ENCODE measurements at places on chromosomes 3 and 15.

- no peak for DNase-seq
Measured at GRCh38 chr15:45287390-45287956, 35.4 kb downstream of the SLC28A2 start.

GRCh38 chr3:58188921-58189451 lies 21.8 kb downstream of the DNASE1L3 start:
- no peak for DNase-seq

DNA sequence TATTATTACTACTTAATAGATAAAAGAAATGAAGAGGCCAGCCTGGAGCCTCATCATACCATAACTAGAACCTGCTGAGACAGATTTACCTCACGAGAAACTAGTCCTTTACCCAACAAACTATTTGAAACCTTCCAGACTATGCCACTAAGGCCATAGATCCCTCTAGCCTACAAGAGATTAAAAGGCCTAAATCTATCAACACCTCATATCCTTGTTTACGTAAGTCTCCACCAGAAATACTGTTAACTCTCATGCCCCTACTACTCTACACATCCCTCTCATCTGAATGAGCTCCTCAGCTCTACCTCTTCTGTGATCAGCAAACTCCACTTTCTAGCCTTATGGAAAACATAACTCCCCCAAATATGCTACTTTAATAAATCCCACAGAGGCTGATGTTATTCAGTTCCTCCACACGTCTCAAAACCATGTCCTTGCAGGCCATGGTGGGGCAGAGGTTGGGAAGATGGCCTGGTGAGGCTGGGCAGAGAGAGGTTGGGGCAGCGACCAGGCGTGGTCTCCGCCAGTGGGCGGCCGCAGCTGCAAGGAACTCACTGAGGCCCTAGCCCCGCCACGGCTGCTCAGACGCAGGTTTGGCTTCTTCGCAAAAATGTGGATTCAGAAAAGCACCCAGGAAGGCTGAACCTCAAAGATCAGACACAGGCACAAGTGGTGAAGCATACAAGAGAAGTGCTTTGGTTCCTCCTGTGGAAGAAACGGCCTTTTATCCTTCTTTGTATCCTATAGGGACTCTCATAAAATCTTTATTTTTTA lies 65.8 kb downstream of the GSK3B start:
- no peak for DNase-seq

- DNase-seq, result no peak
Measured at GRCh38 chr3:16860234-16860633, 24.5 kb upstream of the PLCL2 start.

GRCh38 chr3:126758882-126759281 lies 54.8 kb downstream of the CHCHD6 start:
- DNase-seq, result no peak

GRCh38 chr3:160286231-160286630 lies 61.0 kb downstream of the C3orf80 start:
- DNase-seq, result no peak

GRCh38 chr3:32100465-32100864 lies 6.0 kb upstream of the GPD1L start:
- no peak for DNase-seq

- peak; percentile 16 for DNase-seq
Measured at GRCh38 chr15:25710184-25710583, 152.9 kb downstream of the ATP10A start.

- no peak for DNase-seq
Measured at GRCh38 chr3:197376020-197376419, 77.6 kb upstream of the DLG1 start.

DNA sequence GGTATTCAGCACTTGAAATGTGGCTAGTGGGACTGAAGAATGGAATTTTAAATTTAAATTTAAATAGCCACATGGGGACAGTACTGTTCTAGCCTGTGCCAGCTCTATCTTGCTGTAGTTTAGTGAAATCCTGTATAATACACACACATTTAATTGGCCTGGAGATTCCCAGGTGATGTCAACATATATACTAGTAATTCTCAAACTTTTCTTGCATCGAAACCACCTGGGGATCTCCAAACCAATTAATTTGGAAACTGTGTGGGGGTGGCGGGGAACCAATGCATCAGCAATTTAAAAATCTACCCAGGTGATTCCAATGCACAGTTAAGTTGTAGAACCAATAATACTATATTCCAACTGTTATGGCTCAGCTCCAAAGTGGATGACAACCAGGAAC lies 228.9 kb upstream of the MRPL3 start:
- no peak for DNase-seq

DNA sequence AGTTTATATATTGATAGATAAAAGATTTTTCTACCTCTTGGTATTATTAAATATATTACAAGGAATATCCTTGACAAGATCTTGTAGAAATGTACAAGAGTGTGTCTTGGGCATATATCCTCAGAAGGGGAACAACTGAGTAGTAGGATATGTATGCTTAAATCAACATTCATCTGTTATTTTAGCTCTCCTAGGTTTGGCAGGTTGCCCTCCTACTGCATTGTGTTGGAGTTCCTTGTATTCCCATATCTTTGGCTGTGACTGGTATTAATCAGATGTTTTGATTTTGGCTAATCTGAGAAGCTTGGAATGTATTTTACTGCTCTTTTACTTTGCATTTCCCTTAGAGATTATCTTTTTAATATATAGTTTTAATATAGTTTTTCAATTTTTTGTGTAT lies 4.6 kb downstream of the MYRIP start:
- DNase-seq, result no peak

GRCh38 chr15:100201376-100202280 lies 140.1 kb downstream of the ADAMTS17 start:
- peak; percentile 7 for DNase-seq

DNA sequence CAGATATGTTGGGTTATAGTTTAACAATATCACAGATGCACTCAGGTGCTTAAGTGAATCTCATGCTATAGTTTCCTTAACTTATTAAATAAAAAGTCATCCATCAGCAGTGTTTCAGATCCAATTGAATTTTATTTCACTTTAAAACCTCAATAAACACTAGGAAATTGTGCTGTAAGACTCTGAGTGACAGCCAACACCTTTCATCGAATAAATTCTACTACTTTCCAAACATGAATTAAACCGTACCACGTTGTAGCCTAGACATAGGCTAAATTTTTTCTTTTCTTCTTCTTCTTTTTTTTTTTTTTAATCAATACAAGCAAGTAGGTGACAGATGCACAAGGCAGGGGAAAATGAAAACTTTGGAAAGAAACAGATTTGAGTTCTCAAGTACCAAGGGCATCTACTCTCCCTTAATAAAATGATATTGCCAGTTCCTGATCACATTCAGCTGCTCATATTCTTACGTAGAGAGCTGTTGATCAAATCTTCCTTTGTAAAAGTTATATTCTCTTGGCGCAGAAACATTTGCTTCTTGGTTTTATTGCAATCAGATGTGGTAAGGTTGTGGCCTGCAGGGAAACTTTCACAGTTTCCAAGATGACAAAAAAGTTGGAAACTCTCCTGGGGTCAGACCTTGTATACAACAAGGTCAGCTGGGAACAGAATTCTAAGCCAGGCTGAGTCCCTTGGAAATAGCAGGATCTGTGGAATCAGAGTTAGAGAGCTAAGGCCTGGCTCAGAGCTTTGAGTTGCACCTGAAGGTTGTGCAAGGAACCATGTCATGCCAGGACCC lies 147.7 kb downstream of the CD47 start:
- no peak for DNase-seq

GRCh38 chr15:64987136-64987535 lies 2.6 kb downstream of the SPG21 start:
- DNase-seq, result no peak

DNA sequence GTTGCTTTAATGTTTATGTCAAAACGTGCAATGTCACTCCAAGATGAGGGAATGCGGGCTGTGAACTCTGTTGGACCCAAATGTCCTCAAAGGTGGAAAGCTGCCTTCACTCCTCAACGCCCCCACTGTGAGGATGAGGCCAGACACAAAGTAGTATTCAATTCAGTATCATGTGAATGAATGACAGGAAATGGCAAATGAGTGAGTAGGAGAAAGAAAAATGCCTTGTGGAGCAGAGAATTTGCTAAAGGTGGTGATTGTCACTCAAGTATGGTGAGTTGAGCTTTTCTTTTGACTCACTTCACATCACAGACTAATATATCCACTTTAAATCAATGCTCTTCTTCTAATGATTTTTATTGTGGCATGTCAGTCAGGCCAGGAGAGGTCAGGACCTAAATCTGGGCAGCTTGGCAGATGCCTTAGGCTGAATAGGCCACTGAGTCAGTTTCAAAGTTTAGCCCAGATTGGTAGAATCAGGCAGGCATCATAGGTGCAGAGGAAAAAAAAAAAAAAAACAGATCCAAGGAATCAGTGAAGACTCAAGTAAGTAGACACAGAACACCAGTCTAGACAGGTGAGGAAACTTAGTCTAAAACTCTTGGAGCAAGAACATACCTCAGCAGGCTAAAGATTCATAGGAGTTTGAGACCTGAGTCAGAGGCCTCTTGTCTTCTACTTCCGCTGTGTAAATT lies 71.0 kb upstream of the ZBED2 start:
- no peak for DNase-seq

GRCh38 chr15:78194568-78194925 lies 39.8 kb downstream of the ACSBG1 start:
- DNase-seq, result no peak

GRCh38 chr15:44566155-44566540 lies 29.2 kb downstream of the EIF3J start:
- no peak for DNase-seq

GRCh38 chr3:76997733-76998132 lies 42.2 kb upstream of the ROBO2 start:
- DNase-seq, result no peak

DNA sequence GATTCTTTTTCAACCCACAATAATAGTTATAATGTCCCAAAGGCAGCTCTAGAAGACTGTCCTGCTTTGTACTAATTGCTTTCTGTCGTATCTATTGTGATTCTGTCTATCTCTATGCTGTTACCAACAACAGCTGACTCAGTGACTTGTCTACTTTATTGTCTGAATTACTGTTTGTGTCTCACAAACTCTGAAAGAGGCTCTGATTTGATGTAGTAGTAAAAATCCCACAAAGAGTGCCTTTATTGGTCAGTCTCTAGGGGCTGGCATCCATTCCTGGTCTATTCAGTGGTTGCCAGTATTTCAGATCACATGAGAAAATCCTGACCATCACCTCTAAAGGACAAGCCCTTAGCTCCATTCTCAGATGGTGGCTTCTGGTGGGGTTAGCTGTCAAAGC lies 254.2 kb downstream of the NSUN3 start:
- DNase-seq, result no peak

DNA sequence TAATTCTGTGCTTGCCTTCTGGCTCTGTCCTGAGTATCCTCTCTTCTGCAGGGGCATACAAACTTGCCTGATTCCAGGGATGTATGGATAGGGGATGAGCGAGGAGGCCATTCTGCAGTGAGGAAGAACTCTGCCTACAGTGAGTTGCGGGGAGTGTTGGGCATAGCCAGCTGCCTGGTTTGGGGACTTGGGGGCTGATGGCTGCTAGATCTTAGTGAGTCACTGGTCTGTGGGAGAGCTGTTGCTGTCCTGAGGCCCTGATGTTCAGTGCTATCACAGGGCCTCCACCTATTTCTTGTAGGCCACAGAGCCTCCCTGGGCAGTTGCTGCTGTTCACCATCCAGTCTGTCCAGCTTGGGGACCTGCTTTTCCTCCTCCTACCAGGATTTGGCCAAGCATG lies 20.3 kb downstream of the CDAN1 start:
- DNase-seq, result no peak

- no peak for DNase-seq
Measured at GRCh38 chr3:105365391-105366325, 1.1 kb upstream of the ALCAM start.

DNA sequence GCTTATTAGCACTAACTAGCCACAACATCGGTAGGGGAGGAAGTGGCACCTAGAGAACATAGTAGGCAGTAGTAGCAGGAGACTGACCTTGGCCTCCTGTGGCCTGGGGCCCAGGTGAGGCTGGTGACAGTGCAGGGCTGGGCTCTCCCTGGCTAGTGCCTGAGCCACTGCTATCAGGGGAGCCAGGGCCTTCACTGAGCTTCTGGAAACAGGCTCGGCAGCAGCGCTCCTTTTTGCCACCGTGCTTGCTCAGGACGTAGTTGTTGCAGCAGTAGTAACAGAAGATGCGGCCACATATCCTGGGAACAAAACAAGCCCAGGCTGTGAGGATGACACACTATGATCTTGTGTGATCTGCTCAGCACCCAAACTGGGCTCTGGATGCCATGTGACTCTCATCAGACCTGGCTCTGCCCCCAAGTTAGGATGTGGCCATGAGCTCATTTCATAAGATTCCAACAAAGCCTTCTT lies 15.1 kb downstream of the CXCR6 start:
- DNase-seq, result no peak

DNA sequence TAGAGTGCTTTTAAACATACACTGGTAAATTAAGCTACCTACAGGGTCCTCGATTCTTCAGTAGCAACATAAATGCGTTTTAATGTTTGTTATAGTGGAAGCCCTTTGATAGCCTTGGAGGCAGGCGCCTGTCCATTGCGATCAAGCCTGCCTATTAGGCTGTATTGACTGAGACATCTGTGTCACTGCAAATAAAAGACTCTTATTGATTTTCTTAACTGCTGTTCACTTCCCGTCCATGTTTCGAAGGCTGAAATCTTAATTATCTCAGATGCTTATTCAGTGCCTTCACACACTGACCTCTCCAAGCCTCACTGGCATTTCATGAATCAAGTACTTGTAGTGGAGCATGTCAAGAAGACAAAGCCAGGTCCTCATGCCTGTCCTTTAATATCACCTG lies 51.1 kb downstream of the MAP2K5 start:
- no peak for DNase-seq
